Immature natural killer cell (primary cell): ENCODE measurements at places on chromosomes 2 and 18. TPM values are rescaled to one million over a fixed set of nuclear protein-coding genes. Genes with fewer than 3 reads are reported as not detected.

DNA sequence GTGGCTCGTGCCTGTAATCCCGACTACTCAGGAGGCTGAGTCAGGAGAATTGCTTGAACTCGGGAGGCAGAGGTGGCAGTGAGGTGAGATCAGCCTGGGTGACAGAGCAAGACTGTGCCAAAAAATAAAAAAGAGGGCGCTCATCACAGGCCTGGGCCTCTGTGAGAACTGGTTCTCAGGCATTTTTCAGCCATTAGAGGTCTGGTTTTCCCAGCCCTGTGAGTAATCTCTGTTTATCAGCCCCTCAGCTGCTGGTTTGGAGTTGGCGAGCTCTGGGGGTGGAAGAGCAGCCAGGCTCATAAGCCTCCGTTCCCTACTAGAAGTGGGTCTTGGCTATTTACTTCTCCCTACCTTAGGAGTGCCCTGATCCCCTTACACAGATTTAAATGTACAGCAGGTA lies 53.1 kb downstream of the CHRNA1 start:
- DNase-seq: no peak

GRCh38 chr2:54709336-54709809 lies 14.1 kb upstream of the EML6 start:
- no peak for DNase-seq

DNA sequence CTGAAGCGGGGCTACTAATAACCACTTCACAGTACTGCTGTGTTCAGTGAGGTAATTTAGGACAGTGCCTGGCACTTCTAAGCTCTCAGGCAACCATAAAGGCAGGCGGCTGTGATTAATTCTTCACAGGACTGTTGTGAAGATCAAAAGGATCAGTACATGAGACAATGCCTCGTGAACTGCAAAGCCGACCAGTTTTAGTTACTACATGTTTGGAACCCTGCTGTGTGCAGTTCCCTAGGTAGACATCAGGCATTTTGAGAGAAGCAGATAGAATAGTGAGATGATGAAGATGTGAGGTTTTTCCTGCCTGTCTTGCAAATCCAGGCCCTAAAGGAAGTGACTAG lies 19.1 kb downstream of the EFHD1 start:
- no peak for DNase-seq

- no peak for DNase-seq
Observed at GRCh38 chr2:3575534-3576262, 638 bp downstream of the RPS7 start.

- DNase-seq: no peak
Observed at GRCh38 chr2:23528690-23529089, 143.7 kb downstream of the KLHL29 start.

Gene ACMSD
- not detected for polyA plus RNA-seq

GRCh38 chr18:72985686-72986085 lies 117.9 kb upstream of the NETO1 start:
- no peak for DNase-seq

Gene FEV
- polyA plus RNA-seq: not detected

- no peak for DNase-seq
Observed at GRCh38 chr2:217033186-217033585, 173.3 kb upstream of the TNP1 start.

Gene ZSWIM2
- polyA plus RNA-seq: not detected

- DNase-seq: no peak
Observed at GRCh38 chr2:143162123-143162837, 33.1 kb downstream of the ARHGAP15 start.

GRCh38 chr2:72754628-72755320 lies 71.1 kb downstream of the EXOC6B start:
- no peak for DNase-seq

Gene MOB1A
- 208 TPM for polyA plus RNA-seq

Gene MATN3
- not detected for polyA plus RNA-seq

DNA sequence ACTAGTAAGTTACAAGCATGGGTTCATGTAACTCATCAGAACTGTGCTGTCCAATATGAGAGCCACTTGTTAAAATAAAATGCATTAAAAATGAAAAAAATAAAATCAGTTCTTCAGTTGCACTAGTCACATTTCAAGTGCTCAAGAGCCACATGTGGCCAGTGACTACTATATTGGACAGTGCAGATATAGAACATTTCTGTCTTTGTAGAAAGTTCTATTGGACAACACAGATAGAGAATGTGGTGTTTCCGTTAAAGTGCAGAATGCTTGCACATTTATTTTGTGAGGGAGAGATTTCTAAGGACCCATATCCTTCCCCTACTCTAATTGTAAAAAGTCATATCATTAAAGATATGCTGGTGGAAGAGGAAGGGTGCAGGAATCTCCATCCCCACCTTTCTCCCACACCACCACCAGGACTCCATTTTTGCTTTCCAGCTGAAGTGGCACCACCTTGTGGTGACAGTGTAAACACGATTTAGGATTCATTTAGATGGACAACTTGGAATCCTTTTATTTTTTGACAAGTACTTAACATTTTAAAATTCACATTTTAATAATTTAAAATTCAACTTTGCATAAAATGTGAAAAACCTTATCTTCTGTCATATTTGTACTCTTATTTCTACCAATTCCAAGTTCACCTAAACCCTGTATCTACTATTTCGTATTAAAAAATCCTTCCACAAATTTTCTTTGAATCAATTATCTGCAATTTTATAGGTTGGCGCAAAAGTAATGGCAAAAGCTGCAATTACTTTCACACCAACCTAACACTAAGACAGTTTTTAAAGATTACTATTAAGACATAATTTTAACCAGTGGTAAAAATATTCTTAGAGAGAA lies 9.4 kb upstream of the CD302 start:
- DNase-seq: peak; percentile 7

DNA sequence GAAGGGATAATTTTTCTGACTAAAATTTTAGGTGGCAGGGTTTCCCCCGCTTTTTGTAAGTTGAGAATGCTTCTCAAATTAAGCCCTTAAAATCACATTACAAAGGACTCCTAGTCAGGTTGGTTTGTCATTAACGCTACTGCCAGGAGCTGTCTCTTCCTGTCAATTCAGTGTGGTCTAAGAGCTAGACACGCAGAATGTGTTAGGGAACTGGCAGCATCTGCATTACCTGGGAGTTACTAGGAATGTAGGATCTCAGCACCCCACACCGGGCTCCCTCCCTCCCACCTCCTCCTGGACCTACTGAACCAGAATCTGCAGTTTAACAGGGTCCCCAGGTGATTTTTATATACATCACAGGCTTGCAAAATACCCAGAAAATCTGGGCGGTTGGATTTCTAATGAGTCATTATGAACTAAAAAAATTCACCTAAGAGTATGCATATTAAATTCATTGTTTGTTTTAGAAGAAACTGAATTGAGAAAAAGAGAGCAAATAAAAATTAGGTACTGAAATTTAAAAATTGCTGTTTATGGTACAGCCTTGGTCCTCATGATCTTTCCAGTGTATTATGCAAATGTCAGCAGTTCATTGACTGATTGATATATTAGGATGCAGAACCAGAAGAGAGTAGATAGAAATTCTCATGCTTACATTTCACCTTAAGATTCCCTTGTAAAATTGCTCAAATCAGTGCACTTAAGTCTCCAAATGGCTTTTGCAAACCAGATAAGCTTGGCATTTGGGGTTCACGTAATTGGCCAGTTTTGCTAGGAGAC lies 130.9 kb upstream of the ITGA6 start:
- no peak for DNase-seq

Gene LRRC30
- not detected for polyA plus RNA-seq

GRCh38 chr2:36404318-36404717 lies 48.7 kb downstream of the CRIM1 start:
- DNase-seq: no peak

DNA sequence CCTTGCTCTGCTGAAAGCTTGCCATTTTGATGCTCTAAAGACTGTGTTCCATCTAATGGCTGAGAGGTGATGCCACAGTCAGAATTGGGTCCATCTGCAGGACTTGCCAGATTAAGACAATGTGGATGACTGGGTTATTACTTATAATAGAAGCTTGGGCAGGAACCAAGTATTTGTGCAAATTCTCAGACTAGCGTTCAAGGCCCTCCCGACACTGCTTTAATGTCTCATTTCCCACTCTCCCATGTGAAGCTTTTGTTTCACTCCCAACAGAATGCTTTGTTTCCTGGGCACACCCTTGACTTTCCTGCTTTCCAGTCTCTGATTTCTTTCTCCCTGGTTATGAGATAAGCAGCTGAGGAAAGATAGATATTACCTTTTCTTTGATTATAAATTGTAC lies 215.8 kb downstream of the KCNS3 start:
- DNase-seq: no peak

DNA sequence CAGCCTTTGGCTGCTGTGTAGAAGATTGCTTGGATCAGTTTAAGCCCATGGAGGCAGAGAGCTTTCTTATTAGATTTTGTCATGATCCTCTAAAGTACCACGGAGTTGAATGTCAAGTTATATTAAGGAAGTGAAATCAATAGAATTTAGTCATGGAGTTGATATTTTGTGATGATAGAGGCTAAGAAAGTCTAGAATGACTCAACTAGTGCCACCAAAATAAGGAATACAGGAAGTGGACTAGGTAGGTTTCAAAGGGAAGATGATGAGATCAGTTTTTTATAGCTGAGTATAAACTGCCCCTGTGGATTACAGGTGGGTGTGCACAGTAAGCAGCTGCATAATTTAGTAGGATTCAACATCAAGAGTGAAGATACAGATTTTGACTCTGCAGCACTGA lies 25.2 kb downstream of the FBXO36 start:
- no peak for DNase-seq

Gene IL1RN
- polyA plus RNA-seq: 1.9 TPM
